Jurkat, Clone E6-1 (cell line): ENCODE measurements at places on chromosomes 7 and 10.

DNA sequence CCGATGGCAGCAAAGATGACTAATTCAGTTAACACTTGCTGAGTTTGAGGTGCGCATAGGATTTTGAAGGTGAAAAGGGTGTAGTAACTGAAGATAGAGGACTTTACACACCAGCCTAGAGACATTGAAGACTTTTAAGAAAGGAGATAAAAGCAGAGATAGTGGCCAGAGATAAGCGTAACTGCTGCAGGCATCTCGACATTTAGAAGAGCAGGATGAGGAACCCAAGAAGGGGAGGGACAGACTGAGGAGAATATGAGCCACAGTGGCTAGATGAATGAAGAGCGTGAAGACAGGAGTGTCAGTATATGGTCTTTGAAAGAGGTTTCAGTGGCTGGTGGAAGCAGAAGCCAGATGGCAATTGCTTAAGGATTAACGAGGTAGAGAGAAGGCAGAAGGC is 71.6 kb downstream of the CELF2 start:
- peak; percentile 77 for DNase-seq

DNA sequence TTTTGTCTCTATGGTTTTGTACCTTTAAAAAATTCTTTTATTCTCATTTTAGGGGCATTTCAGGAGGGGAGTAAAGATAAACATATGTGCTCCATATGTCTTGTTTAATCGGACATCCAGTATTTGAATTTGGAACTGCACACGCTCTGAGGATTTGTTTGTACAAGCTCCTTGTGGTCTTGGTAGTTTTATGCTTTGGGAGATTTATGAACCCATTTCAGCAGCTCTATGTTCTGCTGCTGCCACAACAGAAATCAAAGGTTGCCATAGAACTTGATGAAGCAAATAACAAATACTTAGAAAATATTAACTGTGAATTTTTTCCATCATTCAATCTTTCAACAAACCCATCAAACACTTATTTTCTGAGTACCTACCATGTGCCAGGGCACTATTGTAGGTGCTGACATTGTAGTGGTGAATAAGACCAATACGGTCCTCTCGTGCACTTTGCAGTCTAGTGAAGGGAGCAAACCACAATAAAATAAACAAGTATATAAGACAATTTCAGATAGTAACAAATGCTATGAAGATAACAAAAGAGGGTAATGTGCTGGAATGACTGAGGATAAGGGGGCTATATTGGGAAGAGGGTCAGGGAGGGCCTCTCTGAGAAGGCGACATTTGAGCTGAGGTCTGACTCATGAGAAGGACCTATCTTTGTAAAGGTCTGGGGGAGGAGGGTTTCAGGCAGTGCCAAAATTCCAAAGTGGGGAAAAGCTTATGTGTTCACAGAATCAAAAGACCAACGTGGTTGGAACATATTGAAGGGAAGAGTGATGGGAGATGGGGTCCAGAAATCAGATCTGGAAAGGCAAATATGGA is 30.4 kb downstream of the MYPN start:
- no peak for DNase-seq

- DNase-seq: no peak
These were observed 251.9 kb upstream of the KCND2 start for GRCh38 chr7:120021085-120021484.

DNA sequence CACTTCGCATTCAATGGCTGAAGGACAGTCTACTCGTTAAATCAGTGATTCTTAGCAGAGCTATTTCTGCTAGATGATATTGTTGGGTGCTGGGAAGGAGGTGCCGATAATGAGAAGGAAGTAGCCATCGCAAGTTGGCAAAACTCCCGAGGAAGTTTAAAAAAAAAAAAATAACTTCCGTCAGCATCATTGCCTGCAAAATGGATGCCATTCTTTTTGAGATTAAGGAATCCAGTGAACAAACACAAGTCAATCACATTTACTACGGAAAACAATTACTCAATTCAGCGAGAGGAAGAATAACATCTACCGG is 74.4 kb upstream of the SFMBT2 start:
- DNase-seq: no peak

- DNase-seq: no peak
These were observed 46.2 kb downstream of the CELF2 start for GRCh38 chr10:11063856-11064255.

DNA sequence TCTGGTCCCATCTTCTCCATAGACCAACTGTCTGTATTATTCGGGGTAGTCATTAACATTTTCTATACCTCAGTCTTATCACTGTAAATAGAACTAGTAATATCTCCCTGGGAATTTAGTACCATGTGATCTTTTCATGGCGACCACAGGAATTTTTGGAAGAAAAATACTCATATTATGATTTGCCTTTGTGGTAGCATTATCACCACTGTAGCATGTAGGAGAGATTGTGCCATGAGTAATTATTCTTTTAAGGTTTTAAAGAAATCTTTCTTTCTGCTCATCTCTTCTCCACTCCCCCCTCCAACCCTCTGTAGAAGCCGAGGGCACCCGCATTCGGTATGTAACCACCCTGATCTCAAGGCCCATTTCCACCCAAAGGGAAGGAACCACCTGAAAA is 25.0 kb downstream of the ZNF365 start:
- no peak for DNase-seq

DNA sequence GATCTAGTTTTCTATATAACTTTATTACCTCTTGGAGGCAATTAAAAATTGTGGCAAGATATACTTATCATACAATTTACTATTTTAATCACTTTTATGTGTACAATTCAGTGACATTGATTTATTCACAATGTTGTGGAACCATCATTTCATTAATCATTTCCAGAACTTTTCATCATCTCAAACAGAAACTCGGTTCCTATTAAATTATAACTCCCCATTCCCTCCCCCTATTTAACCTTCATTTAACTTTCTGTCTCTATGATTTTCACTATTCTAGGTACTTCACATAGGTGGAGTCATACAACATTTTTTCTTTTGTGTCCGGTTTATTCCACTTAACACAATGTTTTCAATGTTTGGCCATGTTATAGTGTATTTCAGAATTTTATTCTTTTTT is 252.8 kb downstream of the REEP3 start:
- no peak for DNase-seq

- DNase-seq: no peak
These were observed 66.1 kb downstream of the TRRAP start for GRCh38 chr7:98944386-98944785.

DNA sequence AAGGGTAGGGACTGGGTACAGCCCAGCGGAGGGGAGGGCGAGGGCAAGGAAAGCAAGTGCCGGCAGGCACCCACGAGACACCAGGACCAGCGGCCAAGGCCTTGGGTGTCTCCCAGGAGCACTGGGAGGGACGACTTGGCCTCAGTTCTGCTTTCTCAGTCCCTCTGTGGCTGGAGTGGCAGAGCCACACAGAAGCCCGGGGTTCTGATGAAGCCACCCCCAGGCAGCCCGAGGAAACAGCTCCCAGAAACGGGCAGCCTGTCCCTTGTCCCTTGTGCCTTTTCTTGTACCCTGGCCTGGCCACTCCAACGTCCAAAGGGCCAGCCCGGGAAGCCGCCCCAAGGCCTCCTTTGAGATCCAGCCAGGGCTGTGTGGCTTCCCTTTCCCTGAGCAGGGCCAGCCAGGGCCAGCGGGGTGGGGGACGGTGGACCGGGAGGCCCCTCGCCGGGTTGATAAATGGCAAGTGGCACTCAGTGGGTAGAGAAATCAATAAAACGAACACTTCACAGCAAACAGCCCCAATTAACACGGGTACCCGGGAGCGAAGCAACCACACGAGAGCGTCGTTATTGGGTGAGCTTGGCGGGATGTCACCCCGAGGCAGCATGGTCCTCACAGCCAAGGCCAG is 69.8 kb upstream of the GNA12 start:
- no peak for DNase-seq

DNA sequence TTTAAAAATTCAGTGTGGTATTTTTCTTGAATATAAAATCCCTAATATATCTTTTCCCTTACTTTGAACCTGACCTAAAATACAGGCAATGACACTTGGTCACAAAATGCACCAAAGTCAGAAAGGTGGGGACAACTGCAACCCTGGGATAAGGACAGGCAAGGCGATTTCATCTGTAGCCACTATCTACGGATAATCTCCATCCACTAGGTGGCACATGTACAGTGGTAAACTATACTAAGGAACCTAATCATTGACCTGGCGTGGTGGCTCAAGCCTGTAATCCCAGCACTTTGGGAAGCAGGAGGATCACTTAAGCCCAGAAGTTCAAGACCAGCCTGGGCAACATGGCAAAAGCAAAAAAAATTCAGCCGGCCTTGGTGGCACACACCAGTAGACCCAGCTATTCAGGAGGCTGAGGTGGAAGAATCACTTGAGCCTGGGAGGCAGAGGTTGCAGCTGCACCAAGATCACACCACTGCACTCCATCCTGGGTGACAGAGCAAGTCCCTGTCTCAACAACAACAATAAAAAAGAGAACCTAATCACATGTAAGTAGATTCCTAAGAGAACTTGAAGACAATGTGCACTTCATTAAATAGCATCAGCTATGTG is 98.9 kb downstream of the KMT2C start:
- peak; percentile 26 for DNase-seq

- DNase-seq: peak; percentile 61
These were observed at the start of gene RPP30 for GRCh38 chr10:90871766-90872647. Gene RPP30 (plus strand): TSS chr10:90871974. CDS start chr10:90871987, 13 bp downstream.

DNA sequence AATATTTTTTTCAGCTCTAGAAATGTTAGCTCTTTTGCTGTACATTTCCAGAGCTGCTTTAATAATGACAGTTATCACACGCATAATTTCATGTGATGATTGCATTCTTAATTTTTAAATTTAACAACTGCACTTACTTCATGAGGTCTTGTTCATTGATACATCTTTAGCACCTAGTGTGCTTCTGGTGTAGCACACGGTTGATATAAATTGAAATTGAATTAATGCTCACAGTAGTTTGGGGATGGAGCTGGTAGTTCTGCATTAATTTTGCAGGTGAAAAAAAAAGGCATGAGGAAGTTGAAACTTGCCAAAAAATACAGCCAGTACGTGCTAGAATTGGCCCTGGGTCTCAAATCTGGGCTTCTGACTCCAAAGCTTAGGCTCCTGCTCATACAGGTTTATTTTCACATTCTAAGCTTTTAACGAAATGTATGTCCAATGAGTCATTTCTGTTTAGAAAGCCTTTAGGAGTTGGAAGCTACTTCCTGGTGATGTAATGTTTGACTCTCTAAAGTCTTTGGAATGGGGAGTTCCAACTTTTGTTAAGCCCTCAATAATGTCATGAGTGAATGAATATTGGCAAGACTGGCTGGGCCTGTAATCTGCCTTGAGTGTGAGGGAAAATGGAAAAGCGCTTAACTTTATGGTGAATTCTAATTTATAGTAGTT is 62.5 kb downstream of the DAGLB start:
- no peak for DNase-seq
